ENCODE measurements at places on chromosomes 11 and 22.

GRCh38 chr11:120766318-120766717 is 254.8 kb downstream of the GRIK4 start:
- DNase-seq: no peak

DNA sequence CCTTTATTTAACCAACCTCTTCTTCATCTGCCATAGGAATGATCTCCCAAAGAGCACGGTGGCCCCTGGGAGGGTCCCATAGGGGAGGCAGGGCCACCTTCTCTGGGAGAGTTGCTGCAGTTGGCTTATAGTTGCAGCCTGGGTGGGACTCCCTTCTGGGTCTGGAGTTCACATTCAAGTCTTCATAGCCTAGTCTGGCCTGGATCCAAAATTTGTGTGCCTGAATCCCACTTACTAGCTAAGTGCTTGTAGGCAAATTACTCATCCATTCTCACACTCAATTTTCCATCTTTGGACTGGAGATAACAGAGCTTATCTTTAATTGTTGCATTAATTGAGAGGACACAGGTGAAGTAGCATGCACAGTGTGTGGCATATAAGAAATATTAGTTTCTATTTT is 163.6 kb downstream of the GRIK4 start:
- DNase-seq: no peak

DNA sequence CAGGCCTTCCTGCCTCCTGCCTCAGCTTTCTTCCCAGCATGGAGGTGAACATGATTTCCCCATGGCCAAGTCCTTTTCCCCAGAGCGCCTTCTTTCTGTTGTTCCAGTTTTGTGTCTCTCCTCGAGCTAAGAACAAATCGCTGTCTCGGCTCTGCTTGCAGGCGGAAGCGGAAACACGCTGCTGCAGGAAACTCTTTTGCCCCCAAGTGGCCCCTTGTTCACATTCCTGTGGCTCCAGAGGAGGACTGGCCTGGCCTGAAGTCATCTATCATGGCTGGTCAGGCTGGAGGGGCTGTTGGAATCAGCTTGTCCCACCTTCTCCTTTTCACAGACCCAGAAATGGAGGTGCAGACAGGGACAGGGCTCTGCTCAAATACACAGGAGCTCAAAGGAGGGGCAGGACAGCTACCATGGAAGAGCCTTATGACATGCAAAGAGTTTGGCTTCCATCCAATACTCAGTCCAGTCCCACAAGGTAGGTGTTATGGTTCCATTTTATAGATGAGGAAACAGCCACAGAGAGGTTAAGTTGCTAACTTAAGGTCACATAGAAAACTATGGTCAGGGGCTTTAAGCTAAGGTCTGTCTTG is 182.2 kb upstream of the SYT13 start:
- DNase-seq: no peak

GRCh38 chr22:43197271-43197941 is 10.5 kb upstream of the TTLL12 start:
- no peak for DNase-seq

GRCh38 chr22:41152902-41153301 is 52.2 kb upstream of the L3MBTL2 start:
- no peak for DNase-seq

DNA sequence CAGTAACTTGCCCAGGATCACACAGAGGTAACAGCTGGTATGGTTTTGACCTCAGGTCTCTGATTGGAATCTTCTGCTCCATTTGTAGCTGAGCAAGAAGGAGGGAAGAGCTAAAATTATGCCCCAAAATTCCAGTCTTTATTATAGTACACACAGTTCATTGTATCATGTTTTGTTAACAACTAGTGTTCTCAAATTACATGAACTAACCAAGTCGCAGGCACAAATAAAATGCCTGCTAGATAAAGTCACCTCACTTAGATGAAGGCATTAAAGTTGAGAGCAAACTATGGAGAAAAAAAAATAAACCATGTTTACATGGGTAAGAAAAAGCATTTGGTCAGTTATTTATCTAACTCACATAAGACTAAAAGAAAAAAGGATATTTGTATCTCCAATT is 58.8 kb downstream of the PDGFD start:
- DNase-seq: no peak

DNA sequence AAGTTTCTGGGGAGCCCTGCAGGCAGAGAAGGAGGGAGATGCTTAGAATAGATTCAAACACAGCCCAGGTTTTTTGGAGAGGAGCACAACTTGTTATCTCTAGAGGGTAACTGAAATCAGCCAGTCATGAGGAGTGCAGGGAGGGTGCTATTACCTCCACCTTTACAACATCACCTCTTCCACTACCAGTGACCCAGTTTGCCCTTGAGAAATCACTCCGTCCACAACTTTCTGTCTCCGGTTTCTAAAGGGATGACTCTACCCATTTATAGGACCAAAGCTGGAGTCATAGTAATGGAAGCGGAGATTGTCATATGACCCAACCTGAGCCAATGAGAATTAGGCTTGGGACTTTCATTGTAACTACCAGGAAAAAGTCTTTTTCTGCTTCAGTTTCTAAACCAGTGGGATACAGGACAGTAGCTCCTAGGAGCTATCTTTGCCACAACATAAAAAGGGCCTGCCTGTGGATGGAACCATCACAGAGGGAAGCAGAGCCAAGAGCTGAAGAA is 131.2 kb upstream of the SERPIND1 start:
- no peak for DNase-seq

DNA sequence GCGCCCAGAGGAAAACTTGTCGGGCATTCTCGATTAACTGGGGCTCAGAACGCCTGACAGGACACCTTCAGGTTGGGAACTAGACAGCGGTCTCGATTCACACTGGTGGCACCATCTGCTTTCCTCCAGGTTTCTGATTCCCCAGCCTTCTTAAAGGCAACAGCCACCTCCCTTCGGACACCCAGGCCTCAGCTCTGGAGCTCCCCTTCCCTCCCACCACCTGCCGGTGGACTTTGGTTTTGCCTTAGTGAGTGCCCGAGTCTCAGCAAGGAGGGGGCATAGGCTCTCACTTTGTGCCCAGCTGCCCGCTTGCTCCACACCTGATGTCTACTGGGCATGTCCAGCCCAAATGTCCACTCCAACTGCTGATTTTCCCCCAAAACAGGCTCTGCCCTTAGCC is 110.4 kb upstream of the PARVA start:
- DNase-seq: no peak

- no peak for DNase-seq
Observed at GRCh38 chr22:28927630-28928029, 44.3 kb downstream of the ZNRF3 start.

DNA sequence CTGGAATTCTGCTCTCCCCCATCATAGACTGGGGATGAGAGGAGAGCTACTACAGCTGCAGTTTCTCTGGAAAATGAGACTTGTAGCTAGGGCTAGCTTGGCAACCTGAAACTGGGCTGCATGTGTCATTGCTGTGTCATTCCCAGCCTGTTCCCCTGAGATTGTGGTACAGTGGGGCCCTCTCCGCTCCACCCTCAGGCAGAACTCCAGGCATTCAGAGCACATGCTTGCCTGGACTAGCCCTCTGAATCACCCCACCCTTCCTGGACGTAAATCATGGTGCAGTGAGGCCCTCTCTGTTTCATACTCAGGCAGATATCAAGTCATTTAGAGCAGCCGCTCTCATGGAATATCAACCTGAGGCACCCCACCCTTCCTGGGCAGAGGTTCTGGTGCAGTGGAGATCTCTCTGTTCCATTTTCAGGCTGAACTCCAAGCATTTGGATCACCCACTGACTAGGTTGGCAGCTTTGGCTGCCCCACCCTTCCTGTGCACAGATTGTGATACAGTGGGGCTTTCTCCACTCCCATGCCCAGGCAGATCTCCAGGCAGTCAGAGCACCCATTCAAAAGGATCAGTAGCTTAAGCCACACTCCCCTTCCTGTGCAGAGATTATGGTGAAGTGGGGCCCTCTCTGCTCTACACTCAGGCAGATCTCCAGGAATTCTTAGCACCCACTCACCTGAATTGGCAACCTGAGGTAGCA is 274.4 kb downstream of the C11orf87 start:
- no peak for DNase-seq

DNA sequence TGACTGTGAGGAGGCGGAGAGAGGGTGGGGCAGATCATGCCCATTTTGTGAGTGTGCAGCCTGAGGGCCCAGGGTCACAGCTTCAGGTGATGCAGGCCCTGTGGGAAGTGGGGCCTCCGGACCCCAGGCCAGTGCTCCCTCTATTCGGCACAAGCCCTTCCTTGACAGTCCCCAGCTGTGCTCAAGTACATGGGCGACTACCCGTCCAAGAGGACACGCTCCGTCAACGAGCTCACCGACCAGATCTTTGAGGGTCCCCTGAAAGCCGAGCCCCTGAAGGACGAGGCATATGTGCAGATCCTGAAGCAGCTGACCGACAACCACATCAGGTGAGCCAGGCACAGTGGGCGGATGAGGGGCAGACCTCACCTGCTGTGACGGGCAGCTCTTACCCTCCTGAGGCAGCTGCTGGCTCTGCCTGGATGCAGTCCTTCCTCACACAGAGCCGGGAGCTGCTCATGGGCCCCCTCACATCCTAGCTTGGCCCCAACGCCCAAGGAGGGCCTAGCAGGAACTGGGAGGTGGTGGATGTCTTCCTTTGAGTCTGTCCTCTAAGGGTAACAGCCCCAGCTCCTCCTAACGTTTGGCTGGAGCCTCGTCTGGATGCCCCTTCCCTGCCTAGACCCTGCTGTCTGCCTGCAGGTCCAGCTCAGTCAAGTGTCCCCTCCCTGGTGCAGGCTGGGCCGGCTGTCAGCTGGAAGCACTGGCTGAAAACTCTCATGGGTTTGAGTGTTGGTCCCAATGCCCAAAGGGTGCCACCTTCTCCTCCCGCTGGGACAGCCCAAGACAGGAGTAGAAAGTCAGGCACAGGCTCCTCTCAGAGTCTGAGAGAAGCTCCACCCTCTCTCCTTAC is 76.1 kb downstream of the MYO7A start:
- no peak for DNase-seq

DNA sequence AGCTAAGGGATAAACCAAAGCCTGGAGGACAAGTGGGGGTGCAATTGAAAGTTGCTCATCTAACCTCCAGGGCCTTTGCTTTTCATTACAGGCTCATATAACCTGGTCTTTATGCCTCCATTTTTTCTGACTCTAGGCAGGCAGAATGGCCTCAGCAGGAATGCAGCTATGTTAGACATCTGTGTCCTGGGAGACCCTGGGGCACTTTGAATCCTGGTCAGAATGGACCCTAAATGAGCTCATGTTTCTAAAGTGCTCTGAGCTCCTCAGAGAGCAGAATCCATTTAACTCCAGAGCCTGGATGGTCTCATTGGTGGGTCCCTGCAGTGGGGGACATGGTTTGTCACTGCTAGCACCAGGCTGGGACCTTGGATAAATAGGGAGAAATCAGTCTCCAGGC is 177.3 kb downstream of the KIRREL3 start:
- no peak for DNase-seq

DNA sequence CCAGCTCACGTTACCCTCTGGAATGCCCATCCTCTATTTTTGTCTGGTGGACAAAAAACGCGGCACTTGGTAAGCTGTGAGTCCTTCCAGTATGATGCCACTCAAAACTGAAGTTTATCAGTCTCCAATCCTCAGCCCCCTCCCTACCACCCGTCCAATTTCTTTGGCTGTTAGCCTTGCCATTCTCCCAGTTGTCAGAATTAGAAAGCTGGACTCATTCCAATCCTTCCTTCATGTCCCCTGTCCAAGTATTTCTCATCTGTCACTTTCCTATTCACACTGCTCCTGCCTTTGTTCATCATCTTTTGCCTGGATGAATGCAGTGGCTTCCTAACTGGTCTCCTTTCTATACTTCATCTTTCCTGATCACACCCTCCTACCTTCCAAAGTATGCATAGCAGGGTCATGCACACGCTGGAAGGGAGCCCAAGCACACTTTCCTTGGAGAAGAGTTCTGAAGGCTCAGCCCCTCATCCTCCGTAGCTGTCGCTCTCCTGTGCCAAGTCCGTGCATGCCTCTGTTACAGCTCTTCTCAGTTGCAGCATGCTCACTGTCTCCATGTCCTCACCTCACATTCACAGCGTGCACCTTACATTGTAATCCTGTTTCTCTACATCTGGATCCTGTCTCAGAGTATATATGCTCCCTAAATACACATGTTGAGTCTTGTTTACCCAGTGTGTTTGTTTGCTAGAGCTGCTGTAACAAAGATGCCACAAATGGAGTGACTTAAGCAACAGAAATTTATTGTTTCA is 19.4 kb downstream of the APLP2 start:
- no peak for DNase-seq

DNA sequence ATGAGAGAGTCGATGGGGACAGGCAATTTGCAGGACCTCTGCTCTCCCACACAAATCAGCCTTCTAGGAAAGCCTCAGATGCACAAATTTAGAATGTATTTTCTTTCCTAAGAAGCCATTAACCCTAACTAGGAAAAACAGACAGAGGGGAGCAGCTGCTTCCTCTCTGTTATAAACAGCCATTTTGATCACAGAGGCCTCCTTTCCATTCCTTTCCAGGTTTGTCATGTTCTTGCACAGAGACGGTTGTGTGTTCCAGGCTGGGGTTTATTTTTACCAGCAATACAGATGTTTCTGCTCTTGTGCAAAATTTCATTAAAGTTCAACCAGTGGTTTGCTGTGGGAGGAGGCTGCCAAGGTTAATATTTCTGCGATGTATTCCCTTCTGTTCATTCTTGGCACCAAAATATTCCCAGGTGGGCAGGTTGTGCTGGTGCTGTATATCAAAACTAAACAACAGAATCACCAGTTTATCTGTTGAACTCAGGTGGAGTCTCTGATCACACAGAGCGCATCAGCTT is 90.2 kb downstream of the NAV2 start:
- DNase-seq: no peak

GRCh38 chr22:26889802-26890201 is 232.4 kb downstream of the MIAT start:
- no peak for DNase-seq

DNA sequence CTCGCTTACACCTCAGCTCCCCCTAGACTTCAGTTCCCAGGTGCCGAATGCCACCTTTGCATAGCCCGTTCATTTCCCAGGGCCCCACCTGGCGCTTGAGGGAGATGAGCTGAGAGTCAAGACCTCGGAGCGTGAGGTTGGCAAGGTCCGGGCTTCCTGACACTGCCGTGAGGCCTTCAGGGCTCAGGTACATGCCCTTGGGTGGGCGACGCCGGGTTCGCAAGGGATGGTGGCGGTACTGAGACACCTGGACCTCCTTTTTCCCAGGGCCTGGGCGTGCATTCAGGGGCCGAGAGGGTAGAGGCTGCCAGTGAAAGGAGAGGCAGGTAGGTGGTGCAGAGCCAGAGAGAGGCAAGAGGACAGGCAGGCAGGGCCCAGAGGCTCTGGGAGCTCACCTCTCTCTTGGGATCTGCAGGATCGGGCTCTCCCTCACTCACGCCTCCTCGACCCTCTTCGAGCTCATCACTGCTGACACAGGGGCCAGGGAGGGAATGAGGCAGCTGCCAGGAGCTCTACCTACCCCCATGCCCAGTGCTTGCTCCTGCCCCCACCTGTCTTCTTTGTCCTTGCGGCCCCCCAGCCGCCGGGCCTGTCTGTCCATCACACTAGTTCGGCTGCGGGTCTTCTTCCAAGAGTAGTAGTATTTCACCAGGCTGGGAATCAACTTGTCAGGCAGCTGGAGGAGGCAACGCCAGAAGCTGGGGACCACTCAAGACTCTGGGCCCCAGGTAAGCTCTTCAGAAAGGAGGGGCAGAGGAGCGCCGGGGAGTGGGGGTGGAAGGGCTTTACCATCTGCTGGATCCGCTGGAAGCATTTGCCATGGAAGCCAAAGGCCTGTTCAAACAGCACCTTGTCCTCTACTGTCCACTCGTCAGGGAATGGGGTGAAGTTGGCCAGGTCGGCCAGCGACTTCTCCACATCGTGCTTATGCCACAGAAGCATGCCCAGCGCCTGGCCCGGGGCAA is 2.8 kb downstream of the RCOR2 start:
- DNase-seq: no peak
